ENCODE measurements at places on chromosomes 5 and 9.
A peak's percentile ranks its signal among the peaks of the same experiment; 100 is the strongest.

DNA sequence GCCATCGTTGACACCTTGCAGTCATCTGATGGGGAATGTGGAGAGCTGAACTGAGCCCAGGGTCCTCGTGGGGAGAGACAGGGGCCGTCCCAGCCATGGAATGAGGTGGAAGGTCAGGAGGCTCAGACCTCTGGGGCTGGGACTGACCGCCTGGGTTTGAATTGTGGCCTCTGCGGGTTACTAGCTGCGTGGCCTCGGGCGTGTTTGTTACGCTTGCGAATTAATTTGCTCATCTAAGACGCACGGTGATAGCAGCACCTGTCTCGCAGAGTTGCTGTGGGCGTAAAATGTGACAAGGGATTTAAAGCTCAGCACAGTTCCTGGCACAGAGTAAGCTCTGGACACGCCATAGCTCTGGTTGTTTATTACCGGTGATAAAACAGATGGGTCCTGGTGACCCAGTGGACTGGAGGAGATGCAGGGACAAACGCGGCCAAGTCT lies 19.4 kb upstream of the DAB2IP start:
- DNase-seq, result no peak

DNA sequence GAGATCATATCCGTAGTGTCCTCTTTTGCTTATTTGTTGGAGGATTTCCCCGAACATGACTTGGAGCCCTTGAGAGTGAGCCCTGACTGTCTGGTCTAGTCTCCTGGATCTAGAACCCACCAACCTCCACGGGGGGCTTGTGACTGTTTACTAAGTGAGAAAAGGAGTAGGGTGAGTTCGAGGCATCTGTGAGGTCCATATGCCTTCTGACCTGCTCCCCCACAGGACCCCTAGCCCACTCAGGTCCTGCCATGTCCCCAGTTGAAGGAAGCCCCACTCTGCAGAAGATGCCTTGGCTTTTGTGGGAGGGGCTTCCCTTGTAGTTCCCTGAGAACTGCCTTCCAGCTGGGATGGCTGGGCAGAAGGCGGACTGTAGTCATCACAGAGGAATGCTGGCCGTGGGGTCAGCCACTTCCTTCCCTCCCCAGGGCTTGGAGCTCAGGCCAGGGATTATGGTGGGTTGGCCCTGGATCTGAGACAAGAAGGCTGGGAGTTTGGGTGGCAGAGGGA lies 7.0 kb upstream of the IRF1 start:
- DNase-seq, result no peak

DNA sequence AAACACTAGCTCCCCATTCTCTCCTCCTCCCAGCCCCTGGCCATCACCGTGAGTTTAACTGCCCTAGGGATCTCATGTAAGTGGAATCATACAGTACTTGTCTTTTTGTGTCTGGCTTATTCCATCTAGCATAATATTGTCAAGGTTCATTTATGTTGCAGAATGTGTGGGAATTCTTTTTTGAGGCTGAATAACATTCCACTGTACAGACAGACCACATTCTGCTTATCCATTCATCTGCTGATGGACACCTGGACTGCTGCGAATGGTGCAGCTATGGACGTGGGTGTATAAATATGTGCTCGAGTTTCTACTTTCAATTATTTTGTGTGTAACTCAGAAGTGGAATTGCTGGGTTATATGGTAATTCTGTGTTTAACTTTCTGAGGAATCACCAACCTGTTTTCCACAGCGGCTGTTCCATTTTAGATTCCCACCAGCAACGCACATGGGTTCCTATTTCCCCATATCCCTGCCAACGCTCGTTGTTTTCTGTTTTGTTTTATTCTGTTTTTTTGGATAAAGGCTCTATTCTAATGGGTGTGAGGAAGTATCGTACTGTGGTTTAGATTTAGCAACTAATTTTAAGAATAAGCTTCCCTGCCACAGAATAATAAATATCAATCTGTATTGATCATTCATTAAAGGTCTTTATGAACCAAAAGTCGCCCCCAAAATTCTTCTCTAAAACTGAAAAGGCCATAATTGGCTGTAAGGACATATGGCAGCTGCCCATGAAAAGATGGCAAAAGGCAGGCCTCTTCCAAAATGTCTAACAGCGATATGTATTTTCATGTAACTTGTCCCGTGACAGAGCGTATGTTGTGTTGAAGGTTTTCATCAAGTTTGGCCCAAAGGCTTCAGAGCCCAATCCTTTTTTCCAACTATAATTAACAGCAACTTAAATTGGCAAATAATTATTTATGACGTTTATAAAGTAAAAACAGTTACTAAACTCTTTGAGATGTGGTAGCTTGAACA lies 70.3 kb downstream of the DAP start:
- no peak for DNase-seq

GRCh38 chr5:94693043-94693822 lies 74.8 kb downstream of the SLF1 start:
- DNase-seq, result peak; percentile 45

- no peak for DNase-seq
These were observed 19.4 kb downstream of the DAP start for GRCh38 chr5:10741661-10742060.

- DNase-seq, result peak; percentile 87
These were observed 137.1 kb downstream of the FGF1 start for GRCh38 chr5:142548739-142549275.
